Brain (organoid and tissue), 16 donors: ENCODE measurements at places on chromosomes 13 and 19.

DNA sequence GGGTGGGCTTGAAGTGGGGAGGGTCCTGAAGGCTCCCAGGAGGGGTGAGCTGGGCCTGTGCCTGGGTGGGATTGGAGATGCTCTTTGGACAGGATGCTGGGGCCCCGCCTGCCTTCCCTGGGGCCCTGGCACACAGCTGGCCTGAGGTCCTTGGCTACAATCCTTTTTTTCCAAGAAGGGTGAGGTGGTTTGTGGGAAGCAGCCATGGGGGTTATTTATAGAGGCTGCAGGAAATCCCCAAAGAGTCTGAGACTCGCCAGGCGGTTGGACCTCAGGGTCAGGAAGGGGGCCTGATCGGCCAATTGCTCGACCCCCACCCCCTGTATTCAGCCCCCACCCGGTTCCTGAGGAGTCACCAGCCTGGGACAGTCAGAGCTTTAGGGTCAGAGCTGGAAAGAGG lies 10.0 kb downstream of the GTPBP3 start:
- DNase-seq = no peak

DNA sequence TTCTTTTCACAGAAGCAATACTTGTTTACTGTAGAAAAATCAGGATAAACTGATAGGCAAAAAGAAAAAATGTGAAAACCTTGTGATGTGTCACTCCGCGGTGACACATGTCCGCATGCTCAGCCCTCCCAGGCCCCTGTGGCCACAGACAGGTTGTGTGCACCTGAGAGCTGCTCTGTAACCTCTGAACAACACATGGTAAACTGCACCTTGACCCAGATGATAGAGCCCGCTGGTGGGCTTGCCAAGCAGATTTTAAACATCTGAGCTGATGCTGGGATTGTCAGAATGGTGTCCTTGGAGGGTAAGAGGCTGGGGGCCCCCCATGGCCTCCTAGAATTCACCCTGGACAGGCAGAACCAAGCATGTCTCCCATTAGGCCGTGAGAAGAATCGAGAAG lies 33.8 kb downstream of the DHRS12 start:
- no peak for DNase-seq

GRCh38 chr13:20505405-20506366 lies 20.0 kb downstream of the CRYL1 start:
- no peak for DNase-seq

DNA sequence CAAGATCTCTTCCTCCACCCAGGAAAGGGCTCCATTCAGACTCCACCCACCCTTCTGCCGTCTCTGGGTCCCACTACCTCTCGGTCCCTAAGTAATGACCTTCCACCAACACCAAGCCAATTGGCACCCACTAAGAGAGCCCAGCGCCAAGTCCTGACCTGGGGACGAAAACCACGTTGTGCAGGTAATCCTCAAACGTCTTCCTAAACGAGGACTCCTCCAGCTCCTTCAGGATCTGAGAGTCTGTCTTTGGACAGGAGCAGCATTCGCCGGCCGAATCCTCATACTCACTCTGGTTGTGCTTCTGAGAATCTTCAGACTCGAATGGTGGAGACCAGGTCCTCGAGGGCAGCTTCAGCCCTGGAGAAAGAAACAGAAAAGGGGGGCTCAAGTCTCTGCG lies 83.1 kb downstream of the ZNF557 start:
- DNase-seq = peak; percentile 5

GRCh38 chr13:106373304-106373988 lies 162.0 kb downstream of the EFNB2 start:
- DNase-seq = no peak

DNA sequence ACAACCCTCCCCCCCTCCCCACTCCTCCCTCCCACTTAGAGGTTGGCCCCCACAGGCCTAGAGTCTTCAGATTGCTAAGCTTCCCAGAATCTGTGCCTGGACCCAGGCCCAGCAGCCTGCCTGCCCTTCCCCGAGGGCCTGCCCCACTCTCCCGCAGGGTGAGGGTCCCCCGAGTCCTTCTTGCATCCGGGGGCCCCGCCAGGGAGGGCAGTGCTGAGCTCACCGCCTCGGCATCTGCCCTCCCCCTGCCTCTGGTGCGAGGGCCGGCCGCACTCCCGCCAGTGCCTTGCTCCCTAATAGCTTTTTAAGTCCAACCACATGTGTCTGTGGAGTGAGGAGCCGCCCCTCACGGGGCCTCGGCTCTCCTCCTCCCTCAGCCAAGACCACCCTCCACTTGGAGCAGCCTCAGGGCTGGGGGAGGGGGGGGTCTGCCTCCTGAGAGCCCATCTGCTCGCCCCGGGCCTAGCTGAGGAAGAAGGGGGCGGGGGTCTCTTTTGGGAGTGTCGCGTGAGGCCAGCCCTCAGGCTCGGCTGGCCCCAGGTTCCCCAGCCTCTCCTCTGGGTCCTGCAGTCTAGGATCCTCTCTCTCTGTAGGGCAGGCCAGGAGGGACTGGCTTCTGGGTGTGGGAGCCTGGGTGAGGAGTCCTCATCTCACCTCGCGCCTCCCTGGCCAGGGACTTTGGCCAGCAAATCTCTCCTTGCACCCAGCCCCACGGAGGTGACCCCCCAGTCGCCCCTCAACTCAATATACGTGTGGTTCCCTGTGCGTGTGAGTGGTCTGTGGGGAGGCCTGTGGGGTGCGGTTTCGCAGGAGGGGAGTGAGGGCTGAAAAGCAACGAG lies 47.2 kb downstream of the LYL1 start:
- peak; percentile 68 for DNase-seq

DNA sequence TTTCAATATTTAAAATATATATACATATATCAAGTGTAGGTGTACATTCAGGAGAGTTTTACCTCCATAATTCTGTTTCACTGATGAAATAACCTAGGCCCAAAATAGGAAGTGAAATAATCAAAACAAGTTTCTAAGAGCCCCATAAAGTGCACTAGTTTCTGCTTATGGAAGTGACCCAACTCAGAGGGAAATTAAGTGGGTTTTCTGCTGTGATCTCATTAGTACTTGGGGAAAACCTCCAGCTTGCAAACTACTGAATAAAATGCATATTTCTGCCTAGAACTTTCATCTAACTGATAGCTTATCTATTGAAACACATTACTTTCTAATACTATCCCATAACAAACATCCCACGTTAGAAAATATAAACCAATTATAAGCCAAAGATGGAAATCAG lies 45.4 kb upstream of the MIR17HG start:
- no peak for DNase-seq

DNA sequence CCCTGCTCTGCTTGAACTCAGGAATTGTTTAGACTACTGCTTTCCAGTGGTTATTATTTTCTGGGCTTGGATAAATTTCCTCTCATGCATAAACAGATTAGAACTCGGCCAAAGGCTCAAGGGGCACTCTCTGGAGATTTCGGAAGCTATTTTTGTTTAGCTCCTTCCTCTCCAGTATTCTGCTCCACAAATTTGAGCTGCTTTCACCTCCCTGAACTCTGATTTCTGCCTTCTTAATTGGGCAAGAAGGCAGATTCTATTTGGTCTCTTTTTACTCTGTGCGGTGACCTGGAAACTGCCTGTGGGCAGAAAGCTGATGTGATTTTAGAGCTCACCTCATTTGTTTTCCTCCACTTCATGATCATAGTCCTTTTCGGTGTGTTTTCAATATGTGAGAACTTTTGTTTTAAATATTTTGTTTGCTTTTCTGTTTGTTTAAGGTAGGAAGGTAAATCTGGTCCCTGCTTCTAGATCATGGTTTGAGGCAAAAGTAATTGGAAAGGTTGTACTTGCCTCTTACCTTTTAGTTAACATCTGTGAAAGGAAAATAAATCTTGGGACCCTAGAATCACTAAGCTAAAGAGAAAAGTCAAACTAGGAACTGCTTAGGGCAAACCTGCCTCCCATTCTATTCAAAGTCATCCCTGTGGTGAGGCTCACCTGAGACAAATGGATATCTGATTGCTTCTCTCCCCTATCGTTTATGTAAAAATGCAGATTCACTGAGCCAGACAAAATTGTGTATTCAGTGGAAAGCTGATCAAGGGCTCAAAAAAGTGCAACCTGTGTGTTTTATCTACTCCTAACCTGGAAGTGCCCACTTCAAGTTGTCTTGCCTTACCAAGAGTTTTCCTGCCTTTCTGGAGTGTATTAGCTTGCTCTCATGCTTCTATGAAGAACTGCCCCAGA lies 714.7 kb upstream of the PCDH20 start:
- DNase-seq = no peak

- peak; percentile 23 for DNase-seq
Observed at GRCh38 chr13:50691681-50692263, 151.7 kb downstream of the DLEU7 start.

GRCh38 chr13:27339299-27339698 lies 68.7 kb downstream of the RASL11A start:
- DNase-seq = no peak
